PC-9 (cell line): ENCODE measurements at places on chromosomes 3 and 15. TPM values are rescaled to one million over a fixed set of nuclear protein-coding genes. Genes with fewer than 3 reads are reported as not detected.

Gene GOLGA8G
- total RNA-seq: not detected in 2 replicates

Gene DPPA2
- not detected in 2 replicates for total RNA-seq

Gene C3orf80
- total RNA-seq: not detected in 2 replicates

Gene PAK6
- 10.7 and 11.7 TPM in 2 replicates for total RNA-seq
